ENCODE measurements at places on chromosomes 3 and 15.

- no peak for DNase-seq
These were observed 1012.2 kb upstream of the CADM2 start for GRCh38 chr3:83946554-83946953.

GRCh38 chr3:125957674-125958510, 11.1 kb upstream of the ROPN1B start:
- no peak for DNase-seq

DNA sequence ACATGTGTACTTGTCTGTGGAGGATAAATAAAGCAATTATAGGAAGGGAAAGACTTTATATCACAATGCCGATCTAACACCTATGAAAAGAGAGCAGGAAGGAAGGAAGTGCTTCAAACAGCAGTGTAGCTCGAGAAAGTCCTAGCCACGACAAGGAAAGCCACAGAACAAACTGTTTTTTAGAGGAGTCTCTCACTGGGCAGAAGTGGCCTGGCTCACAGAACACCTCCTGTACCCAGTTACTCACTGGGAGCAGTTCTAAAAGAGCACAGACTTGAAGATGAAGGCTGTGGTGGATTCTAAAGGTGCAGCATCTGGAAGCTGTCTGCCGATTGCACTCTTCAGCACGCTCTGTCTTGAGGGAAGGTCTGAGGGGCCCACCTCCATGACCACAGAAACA, 248.8 kb upstream of the ATP11B start:
- DNase-seq = no peak

DNA sequence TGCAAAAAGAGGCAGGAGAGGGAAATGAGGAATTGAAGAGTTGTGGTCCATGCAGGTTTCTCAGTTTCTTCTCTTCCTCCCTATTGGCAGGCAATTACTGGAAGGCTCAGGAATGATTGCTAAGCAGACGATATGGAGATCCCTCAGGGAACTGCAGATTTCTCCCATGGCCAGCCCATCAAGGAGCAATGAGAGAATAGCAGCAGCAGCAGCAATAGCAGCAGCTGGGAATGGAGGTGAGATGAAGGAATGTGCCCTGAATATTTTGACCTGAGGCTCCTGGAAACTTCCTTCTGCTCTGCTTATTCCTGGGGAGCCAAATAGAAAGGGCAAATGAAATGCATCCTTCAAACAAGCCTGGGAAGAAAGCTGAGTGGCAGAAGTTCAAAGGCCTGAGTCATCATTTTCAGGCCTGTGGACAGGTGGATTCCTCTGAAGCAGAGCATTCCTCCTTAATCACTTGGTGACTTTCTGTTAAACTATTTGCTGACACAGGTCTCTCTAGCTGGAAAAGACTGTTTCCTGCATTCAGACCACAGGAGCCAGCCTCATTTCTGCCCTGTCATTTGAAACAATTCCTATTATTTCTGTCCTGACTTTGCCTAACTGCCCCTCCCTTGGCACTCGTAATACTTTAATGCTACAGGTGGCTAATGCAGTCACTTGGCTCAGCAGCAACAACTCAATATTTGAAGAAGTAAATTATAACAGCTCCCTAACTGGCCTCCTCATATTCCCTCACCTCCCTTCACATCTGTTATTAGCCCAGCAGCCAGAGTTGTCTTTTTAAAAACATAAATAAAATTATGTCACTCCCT, 146.9 kb upstream of the GADL1 start:
- DNase-seq = no peak

DNA sequence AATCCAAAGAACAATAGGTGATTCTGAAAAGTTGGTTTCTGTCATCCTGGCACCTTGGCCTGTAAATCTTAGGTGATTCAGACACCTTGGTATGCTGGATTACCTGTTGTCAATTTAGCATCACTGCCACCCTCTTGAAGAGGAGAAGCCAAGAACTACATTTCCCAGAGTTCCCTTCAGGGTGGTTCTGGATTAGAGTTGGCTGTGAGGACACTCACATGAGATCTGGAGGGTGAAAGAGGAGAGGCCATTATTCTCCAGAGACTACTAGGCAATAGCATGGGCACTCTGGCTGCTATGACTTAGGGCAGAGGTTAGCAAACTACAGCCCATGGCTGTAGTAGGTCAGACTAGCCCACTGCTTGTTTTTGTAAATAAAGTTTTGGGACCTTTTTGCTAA, 41.7 kb upstream of the CORO2B start:
- DNase-seq = no peak

- no peak for DNase-seq
These were observed 197.6 kb downstream of the THSD4 start for GRCh38 chr15:71312731-71313460.

DNA sequence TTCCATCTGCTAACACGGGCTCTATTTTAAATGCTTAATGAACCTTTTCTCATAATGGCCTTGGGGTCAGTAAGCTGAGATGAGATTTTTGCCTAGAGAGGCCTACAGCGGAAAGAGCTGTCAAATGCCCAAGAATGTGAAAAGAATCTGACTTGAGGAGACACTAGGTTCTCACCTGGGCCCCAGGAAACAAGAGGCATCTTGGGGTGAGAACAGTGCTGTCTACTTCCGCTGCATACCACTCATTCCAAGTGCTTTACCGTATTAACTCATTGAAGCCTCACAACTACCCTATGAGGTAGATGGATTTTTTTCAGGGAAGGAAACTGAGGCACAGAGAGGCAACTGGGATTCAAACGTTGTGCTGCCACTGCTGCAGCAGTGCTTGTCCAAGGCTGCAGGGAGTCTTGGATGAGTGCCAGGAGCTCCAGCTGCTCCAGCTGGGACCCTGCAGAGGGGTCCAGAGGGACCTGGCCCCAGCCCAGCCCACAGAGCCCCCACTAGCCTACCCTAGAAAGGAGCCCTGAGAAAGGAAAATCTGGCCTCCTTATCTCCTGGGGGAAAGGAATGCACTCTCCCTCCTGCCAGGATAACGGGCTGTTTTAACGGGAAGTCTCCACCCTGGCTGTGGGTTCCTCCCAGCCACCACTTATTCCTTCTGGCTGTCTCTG, 68.4 kb downstream of the SLC12A8 start:
- no peak for DNase-seq

DNA sequence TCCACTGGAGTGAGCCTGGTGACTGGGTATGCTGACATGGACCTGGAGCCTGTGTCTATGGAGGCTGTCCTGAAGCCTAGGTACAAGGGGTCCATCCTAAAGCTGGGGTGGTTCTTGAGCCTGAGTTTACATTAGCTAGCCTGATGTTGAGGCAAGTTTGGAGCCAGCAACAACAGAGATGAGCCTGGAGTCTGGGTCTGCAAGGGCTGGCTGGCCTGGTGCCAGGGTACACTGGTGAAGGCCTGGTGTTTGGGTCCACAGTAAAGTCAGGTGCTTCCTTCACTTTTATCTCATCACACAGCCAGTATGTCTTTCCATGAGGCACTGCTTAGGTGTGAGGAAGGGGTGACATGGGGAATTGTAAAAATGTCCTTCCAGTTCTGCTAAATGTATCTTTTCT, 49.5 kb downstream of the TP63 start:
- DNase-seq = no peak

DNA sequence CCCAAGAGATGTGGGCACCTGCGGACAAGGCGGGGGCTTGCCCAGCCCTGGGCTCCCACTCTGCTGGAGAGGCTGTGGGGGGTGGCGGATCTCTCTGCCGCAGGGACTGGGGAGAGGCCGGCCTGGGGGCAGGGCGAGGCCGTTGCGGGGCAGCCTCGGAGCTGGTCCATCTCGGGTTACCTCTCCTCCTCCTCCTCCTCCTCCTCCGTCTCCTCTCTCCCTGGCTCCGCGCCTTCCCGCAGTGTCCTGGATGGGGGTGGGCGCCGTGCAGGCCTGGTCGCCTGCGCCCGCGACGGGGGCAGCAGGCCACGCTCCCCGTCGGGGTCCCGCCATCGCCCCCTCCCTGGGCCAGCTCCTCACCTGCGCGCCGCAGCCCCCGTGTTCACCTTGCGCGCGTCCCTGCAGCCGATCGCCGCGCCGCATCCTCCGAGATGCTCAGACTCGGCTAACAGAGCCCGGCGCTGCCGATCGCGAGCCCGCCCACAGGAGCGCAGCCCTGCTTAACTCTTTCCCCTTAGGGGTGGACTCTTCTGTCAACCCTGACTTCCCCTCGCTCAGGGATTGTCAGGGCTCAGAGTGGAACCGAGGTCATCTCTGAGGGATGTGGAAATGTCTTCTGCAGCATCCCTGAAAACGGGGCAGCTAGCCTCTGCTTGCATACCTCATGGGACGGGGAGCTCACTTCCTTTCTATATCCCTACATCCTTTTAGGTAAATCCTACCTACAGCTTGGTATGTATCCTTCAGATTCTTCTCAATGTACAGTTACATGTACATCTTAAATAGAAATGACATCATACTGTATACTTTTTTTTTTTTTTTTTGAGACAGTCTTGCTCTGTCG, at the start of gene PRRT3:
Gene PRRT3 (minus strand): TSS at position 447 of the 844 bp plus-strand sequence. CDS start 2,293 bp downstream, outside the sequence.
- no peak for DNase-seq

- no peak for DNase-seq
These were observed 223.6 kb upstream of the TBL1XR1 start for GRCh38 chr3:177420651-177421480.

DNA sequence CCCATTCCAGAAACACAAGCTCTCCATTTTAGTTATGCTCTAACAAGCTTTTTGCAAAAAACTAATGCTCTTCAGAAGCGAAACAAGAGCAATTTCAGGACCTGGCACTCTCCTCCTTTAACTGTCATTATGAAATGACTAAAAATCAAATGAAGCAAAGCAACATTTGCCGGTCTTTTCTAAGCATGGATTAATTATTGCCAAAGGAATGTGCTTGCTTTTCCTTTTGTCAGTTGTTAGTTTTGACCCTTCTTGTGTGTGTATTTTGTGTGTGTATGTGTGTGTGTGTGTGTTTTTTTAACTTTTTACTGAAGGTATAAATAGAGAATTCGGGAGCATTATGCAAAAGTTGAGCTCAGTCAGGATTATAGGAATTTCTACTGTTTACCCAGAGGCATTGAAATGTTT, 509.1 kb downstream of the TUSC7 start:
- no peak for DNase-seq

DNA sequence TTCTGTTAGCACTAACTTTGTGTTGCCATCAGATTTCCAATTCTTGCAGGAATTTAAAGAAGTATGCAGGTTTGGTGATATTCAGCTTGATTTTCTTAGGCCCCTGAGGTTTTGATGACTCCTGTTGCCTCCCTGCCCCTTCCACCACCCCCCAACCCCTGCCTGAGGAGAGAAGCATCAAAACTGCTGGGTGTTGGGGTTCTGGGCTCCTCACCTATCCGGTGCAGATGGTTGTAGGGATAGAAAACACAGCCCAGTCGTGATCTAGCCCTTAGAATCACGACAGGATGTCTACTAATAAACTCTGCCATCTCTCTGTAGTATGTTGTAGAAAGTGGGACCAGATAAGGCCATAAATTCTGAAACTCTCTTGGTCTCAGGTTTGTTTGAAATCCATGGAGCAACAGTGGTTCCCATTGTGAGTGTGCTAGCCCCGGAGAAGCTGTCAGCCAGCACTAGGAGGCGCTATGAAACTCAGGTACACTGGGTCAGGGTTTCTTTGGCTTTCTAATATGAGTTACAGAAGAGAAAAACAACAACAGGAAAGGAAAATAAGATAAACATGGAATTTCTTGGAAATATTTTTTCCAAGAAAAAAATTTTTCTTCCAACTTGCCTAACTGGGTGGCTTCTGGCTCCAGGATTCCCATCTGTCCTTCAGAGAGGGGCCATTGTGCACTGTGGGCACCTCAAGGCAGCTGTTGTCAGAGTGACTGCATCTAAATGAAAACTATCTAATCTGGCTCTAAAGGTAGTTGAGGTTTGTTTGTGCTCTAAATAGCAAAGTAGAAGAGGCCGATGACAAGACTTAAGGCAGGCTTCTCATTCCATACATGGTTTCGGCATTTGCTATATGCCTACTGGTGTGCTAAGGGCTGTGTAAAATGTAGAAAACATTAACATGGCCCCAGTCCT, 8.7 kb downstream of the SRP14 start:
- DNase-seq = no peak

GRCh38 chr3:11201251-11202019, 47.1 kb downstream of the HRH1 start:
- DNase-seq = no peak

DNA sequence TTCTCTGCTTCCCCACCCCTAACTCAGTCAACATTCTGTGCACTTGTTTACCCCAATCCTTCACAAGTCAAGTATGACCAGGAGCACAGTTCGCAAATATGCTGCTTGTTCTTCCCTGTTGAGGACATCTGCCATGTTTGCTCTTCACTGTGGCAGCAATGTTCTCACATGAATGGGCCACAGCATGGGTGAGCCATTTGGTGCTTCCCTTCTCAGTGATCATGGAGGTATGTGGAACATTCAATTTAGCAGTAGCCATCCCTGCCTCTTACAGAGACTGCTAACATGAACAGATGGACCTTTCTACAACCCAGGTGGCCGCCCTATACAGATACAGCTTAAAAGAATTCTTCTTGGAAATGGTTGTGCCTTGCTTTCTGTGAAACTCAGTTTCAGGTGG, 660.1 kb upstream of the SGO1 start:
- no peak for DNase-seq

- DNase-seq = no peak
These were observed at the start of gene TTLL3 for GRCh38 chr3:9809615-9810432. Gene TTLL3 (plus strand): TSS chr3:9810262. CDS start chr3:9810662, 400 bp downstream.

DNA sequence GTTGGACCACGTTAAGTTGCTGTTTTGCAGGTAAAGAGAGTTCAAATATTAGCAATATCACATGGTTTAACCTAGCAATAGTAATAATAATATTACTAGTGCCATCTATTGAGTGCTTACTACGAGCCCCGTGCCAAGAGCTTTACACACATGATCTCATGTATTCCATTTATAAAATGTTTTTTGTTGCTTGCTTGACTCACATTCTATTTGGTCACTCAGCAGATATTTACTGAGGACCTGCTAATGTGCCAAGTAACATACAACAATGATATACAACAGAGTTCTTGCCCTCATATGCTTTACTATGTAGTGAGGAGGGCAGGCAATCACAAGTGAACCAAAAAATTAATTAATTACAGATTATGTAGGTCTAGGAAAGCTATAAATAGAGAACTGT, 36.7 kb downstream of the CTDSPL start:
- no peak for DNase-seq

GRCh38 chr15:71755092-71755970, 55.0 kb upstream of the NR2E3 start:
- no peak for DNase-seq

DNA sequence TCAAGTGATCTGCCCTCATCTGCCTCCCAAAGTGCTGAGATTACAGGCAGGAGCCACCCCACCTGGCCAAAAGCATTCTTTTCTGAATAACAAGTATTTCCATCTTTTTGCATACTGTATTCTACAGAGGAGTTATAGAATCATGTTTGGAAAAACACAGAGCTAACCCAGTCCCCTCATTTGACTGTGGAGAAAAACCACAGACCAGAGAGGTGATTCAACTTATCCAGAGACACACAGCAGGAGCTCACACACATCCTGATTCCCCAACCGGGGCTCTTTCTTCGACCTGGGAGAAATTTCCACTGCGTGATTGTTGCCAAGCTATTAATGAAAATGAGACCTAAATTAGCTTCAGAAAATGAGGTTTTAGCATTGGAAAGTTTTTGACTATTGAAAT, 176.1 kb upstream of the TLE3 start:
- no peak for DNase-seq

DNA sequence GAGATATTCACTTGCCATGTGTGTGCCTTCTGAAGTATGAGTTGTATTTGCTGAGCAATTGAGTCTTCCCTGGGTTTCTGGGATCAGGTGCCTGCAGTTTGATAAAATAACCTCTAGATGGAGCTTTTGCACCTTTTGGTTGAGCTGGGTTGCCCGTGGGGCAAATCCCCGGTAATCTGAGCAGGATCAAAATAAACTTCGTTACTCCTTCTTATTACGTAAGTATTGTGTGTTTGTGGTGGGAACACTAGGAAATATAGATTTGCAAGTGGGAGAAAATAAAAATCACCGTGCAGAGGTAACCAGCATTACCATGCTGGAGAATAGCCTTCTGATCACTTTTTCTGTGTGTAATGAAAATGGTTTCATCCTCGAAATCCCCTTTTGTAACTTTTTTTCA, 277.4 kb upstream of the NR2E3 start:
- DNase-seq = peak; percentile 8
